ENCODE measurements at places on chromosomes 2 and 18.
A peak's percentile ranks its signal among the peaks of the same experiment; 100 is the strongest.

DNA sequence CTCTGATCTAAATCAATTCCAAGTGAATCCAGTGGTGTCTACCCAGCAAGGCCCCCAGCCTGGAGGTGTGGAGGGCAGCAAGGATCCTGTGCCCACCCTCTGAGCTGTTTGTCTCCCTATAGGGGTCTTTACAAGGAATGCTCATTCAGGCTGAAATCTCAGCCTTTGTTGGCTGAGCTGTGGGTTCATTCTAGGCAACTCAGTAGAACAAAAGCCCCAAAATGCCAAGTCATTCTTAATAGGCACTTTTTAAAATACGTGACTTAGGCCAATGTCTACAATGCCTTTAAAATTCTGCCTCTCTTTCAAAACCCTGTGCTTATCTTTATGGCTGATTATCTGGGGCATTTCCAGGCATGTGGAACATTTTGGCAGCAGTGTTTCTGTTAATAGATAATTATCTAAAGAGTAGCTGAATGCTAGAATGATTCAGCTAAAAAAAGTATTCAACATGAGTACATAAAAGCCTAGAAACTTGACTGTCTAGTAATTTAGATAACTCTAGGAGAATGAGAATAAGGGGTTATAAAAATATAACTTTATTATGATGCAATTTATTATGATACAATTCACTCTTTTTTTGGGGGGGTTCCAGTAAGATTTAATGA lies 7.4 kb downstream of the UGT1A6 start:
- no peak for DNase-seq

DNA sequence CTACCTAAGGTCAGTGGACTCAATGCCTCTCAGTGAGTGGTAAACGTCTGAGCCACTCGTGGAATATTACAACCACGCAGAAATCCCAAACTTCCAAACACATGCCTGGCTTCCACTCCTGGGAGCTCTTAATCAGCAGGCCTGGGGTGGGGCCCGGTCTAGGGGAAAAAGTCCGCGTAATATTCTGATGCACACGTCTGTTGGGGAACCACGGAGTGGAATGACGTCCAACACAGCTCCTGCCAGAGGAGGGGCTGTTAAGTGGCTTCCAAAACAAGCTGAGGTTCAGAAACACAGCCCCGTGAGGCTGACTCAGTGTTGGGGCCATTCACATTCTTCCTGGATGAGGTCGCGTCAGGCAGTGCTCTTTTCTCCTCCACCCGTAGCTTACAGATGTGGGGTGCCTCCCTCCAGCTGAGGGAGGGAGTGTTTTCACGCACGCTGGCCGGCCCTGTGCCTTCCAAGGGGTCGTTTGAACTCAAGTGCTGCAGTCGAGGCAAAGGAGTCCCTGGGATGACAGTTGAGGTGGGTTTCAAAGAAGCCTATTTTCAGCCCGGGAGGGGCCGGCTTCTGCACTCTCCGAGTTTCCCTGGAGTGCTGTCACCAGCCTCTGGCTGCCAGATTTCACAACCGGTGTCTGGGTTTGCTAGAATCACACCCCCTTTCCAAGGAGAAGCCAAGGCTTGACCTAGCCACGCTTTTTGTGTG lies 73.1 kb downstream of the ACKR3 start:
- no peak for DNase-seq

GRCh38 chr2:98869870-98870269 lies 66.2 kb downstream of the CRACDL start:
- peak; percentile 87 for DNase-seq

- no peak for DNase-seq
These were observed 97.0 kb upstream of the CD226 start for GRCh38 chr18:70044632-70045031.

GRCh38 chr2:50611351-50611871 lies 420.5 kb downstream of the NRXN1 start:
- DNase-seq, result no peak

DNA sequence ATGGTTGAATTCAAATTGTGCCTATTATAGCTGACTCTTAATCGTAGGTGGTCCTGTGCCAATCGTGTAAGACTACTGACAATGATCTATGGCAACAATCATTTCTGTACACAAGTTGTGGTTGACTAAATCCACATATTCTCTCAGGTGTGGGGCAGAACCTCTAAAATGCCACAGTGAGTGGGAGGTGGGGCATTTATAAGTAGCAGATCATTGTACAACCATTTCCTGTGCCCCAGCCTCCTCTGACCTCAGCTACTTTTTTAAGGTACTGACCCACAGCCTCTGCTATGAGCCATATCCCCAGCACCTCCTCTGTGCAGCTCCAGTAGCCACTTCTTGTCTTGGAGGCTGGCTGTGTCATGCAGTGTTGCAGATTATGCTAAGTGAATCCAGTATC lies 48.6 kb upstream of the RAPH1 start:
- no peak for DNase-seq

DNA sequence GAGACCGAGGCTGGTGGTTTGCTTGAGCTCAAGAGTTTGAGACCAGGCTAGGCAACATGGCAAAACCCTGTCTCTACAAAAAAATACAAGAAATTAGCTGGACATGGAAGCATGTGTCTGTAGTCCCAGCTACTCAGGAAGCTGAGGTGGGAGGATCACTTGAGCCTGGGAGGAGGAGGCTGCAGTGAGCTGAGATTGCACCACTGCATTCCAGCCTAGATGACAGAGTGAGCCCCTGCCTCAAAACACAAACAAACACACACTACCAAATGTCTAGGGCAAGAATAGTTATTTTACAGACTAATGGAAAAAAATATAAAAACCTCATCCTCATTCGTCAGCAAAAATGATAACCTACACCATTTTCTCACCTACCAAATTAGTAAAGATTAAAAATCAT lies 15.3 kb downstream of the BUB1 start:
- no peak for DNase-seq

Data from NCI-H510A (cell line).